RKO (cell line): ENCODE measurements at places on chromosomes 5 and 9.

DNA sequence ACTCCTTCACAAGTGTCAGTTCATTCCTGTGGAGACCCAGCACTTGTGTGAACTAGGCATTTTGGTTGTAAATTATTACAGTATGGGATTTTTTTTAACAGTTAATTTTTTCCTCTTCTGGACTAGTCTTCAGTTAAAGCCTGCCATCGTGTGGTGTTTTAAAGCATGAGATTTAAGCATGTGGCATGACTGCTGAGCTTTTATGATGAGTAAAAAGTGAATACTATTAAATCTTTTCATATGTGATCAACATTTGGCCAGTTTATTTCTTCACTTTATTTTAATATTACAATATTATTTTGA, 25.0 kb downstream of the LMNB1 start:
- peak; percentile 34 for DNase-seq

GRCh38 chr9:77562019-77562748, 85.9 kb downstream of the GNA14 start:
- no peak for DNase-seq

DNA sequence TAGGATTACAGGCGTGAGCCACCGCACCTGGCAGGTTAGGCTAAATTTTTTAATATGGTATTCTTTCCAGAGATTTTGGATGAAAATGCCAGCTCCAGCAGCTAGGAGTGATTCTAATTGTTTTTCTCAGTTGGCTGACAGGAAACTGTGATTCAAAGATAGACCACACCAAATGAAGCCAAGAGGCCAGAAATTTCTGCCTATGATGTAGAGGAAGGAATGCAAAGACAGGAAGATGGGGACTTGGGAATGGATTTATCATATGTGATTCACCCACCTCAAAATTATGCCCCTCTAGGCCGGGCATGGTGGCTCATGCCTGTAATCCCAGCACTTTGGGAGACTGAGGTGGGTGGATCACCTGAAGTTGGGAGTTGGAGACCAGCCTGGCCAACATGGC, 53.3 kb downstream of the UGCG start:
- DNase-seq: no peak

GRCh38 chr9:116550696-116551436, 136.2 kb upstream of the TRIM32 start:
- DNase-seq: peak; percentile 15

- DNase-seq: no peak
Measured at GRCh38 chr9:16414451-16414850, 456.0 kb downstream of the BNC2 start.

GRCh38 chr5:135694906-135695305, 116.1 kb upstream of the CXCL14 start:
- no peak for DNase-seq

GRCh38 chr5:143142596-143143435, 260.7 kb downstream of the NR3C1 start:
- no peak for DNase-seq
